ENCODE measurements at places on chromosomes 7 and 10.

- DNase-seq, result no peak
Measured at GRCh38 chr7:141754939-141755338, 9.0 kb upstream of the TAS2R3 start.

GRCh38 chr10:113922787-113923570 lies 68.5 kb downstream of the NHLRC2 start:
- no peak for DNase-seq

DNA sequence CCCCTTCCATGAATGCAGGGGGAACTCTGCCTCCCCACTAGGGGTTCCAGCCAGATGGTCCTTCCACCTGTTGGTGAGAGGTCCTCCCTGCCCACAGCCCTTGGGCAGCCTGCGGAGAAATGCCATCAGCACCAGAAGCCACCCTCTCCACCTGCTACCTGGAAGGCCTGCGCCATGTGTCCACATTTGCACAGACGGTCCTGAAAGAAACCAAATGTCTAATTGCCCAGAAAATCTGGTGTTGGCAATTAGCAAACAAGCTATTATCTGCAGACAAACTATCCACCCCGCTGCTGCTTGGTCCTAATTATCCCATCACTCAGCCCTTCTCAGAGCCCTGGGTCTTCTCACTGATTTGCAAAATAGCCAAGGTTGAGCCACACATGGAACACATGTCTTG lies 32.3 kb downstream of the HSPA12A start:
- no peak for DNase-seq

DNA sequence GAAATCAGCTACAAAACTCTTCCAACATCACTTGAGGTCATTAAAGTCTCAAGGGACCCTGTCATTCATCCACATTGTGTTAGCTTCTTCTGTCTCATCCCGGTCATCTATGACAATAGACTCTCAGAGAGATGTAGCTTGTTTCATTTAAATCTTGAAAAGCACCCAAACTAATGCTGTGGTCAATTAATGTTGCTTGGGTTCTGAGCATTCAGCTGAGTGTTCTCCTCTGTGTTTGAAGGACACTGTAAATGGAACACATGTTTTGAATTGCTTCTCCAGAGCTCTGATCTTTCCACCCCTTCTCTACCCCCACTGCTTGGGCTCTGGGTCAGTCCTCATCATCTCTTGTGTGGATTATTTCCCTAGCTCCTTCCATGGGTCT lies 19.6 kb upstream of the ADD3 start:
- no peak for DNase-seq

DNA sequence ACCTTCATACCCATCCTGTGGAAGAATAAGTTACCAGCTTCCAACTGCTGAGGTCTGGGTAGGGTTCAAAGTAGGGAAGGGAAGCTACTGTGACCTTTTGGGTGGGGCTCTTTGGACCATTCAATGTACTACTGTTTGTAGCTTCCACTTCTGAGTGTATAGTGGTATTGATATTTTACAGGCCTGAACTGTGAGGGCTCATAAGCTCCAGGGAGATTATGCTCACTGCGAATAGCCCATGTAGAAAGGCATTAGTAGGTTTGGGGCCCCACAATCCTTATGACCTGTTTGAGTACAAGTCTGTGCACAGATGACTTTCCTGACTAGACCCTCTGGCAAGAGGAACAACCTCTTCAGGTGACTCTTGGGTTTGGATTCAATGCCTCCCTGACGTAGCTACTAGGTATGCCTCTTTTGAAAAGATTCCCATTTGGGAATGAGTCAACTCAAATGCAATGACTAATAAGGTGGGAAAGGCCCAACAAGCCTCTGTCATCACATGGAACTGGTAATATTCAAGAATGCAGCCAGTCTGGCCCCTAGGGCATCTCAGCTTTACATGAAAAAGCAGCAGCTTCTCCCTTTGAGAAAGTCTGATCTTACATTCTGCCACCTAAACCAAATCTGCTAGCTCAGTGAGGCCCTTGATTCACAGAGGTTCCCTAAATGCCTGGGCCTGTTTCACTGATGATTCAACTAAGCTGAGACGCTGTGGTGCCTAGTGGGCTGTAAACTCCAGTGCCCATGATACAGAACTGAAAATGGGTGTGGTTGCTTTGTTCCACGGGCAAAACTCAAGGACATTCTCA lies 79.8 kb downstream of the ABI1 start:
- DNase-seq, result no peak

DNA sequence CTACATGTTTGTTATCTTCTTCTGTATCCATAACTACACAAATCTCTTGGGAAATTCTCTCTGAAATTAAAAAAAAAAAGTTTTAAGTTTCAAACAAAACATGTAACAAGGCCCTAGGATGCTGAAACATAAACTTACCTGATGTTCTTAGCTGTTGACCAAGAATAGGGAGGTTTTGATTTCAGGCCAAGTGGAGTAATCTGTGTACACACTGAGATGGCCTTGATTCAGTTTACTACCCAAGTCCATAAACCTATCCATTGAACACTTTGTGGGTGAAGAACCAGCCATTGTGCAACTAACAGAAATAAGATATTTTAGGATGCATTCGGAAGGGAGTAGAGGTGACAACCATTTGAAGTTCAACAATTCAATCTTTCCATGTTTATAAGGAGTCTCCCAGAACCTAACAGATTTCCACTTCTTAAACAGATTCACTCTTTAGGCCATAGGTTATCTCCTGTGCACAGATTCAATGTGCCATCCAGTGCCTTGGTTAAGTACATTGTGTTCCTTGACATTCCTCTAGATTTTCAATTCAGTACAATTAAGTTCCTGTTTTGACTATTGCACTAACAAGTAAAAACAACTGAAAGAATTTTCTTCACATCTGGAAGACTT lies 143.1 kb downstream of the CRPPA start:
- no peak for DNase-seq

DNA sequence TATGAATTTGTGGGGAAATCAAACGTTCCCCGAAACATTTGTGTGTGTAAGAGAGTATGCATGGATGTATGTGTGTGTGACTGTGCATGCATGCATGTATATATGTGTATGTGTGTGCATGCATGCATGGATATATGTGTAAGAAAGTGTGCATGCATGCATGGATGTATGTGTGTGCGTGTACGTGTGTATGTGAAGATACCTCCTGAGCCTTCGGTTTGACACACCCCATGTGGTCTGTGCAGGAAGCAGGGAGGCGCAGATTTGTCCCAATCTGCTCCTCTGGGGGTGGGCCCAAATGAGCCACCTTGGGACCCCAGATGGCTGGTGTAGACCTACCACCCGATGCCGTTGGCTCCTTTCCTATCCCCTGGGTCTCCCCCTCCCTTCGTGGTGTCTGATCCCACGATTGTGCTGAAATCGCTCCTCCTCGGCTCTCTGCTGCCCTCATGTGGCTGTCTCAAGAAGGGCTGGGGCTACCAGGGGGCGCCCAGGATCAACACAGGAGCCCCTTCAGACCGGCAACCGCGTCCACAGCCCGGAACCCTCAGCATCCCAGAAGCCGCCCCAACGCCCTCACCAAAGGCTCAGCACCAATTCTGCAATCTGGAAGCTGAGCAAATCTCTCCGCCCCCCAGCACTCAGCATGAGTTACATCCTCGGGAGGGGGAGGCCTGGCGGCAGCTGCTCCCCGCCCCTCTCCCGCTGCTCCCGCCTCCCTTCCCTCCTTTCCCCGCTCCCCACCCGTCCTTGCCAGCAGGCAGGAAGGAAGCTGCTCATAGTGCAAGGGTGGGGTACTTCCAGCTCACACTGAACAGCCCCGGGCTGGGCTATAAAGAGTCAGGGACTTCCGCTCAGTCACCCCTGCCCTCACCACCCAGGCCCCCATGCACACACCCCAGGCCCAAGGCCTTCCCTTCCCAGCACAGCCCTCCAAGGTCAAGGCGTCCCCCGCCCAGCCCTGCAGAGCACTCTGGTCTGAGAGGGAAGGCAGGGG lies 2.3 kb upstream of the NOS3 start:
- DNase-seq, result no peak

GRCh38 chr10:94487575-94487974 lies 58.0 kb upstream of the HELLS start:
- DNase-seq, result no peak

DNA sequence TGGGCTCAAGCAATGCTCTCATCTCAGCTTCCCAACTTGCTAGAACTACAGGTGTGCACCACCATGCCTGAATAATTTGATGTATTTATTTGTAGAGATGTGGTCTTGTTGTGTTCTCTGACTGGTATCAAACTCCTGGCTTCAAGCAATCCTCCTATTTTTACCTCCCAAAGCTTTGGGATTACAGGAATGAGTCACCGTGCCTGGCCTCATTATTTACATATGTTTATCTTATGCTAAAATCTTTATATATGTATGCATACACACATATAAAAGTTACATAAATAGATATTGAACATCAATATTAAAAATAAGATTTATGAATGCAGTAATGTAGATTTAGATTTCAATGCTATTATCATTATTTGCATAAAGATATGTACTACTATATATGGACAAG lies 1634.5 kb upstream of the LRRTM3 start:
- DNase-seq, result no peak

DNA sequence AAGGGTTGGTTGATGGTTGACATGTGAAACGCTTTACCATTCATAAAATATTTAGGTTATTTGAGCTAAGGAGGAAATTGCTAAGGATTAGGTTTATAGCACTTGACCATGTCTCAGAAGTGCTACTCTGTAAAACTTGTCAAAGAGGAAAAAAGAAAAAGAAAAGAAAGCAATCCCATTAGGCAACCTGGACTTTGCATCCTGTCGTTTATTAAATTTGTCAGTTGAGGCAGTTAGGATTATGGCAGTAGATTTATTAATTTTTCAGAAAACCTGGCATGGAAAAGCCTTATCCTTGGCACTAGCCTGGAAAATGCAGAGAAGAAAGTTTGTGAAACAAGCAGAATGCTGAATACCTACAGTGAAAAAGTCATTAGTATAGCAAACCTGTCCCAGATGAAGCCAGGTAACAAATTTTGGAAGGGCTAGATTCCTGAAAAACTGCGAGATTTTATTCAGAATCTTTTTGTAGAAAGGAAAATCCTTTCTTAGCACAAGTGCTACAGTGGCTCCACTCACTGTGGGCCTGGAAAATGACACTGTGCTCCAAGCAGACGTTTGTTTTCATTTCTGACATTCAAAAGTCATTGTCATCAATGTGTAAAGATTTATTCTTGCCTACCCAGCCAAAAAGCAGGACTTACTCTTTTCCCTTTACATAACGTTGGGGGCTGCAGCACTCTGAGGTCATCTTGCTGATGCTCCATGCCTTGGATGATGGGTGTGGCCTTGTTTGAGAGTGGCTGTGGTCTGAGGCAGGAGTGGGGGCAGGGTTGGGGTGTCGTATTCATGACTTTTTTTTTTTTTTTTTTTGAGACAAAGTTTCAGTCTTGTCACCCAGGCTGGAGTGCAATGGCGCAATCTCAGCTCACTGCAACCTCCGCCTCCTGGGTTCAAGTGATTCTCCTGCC lies 664.9 kb downstream of the SUGCT start:
- no peak for DNase-seq

- no peak for DNase-seq
Measured at GRCh38 chr7:114180556-114181266, 233.9 kb upstream of the FOXP2 start.

GRCh38 chr7:81590131-81590530 lies 179.7 kb downstream of the HGF start:
- DNase-seq, result no peak

GRCh38 chr10:118995739-118996138 lies 33.8 kb upstream of the NANOS1 start:
- DNase-seq, result no peak

DNA sequence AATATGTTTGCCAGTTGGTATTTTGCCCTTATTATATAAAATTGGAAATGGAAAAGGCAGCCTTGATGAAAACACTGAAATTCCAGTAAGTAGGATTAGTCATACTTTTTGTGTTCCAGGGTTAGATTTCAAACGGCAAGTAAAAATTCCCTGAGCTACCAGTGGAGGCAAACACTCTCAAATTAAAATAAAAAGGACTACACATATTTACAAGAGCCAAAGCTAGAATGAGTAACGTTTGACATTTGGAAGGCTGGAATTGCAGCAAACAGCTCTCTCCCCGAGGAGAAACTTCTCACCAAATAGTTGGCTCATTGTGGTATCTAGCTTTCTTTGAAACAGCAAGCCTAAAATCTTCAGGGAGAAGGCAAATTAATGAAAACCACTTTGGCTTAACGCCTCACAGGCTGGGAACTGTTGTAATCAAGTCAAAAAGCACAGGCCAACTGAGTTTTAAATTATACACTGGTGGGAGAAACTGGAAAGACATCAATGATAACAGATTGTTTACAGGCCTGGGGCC lies 288.4 kb downstream of the SNX13 start:
- DNase-seq, result no peak

- no peak for DNase-seq
Measured at GRCh38 chr10:50381642-50382041, 130.3 kb upstream of the ASAH2 start.
